ENCODE measurements at places on chromosomes 12 and 14.

GRCh38 chr12:117671734-117672133 lies 297.1 kb downstream of the KSR2 start:
- no peak for DNase-seq

- peak; percentile 75 for DNase-seq
These were observed 99.2 kb downstream of the PPM1A start for GRCh38 chr14:60348211-60348610.

GRCh38 chr12:84912198-84913128 lies at the start of gene SLC6A15:
Gene SLC6A15, minus strand, starts transcription at chr12:84912799. Its CDS starts 20,679 bp downstream, at chr12:84892120.
- peak; percentile 22 for DNase-seq

- DNase-seq, result no peak
These were observed 23.5 kb upstream of the SMAGP start for GRCh38 chr12:51293696-51294095.

GRCh38 chr12:95277139-95277538 lies 59.5 kb downstream of the VEZT start:
- no peak for DNase-seq

GRCh38 chr14:56812364-56813141 lies 2.3 kb upstream of the OTX2 start:
- DNase-seq, result no peak

GRCh38 chr12:106037524-106038298 lies 101.0 kb downstream of the NUAK1 start:
- no peak for DNase-seq

GRCh38 chr14:93926873-93927799 lies at the start of gene FAM181A:
Gene FAM181A, plus strand, starts transcription at chr14:93927344. Its CDS starts 942 bp downstream, at chr14:93928286.
- no peak for DNase-seq

- no peak for DNase-seq
These were observed 201.9 kb downstream of the FOXN3 start for GRCh38 chr14:89215114-89215513.

DNA sequence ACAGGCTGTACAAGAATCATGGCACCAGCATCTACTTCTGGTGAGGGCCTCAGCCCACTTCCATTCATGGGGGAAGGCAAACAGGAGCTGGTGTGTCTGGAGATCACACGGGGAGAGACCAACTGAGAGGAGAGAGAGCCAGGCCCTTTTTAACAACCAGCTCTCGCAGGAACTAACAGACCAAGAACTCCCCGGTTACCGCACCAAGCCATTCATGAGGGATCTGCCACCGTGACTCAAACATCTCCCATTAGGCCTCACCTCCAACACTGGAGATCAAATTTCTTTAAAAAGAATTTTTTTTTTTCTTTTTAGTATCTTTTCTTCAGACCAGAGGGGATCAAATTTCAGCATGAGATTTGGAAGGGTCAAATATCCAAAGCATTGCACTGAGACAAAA lies 16.7 kb upstream of the AQP2 start:
- DNase-seq, result no peak

- no peak for DNase-seq
These were observed 65.5 kb downstream of the SVOP start for GRCh38 chr12:108955225-108955835.

GRCh38 chr14:57704763-57705162 lies 161.1 kb downstream of the SLC35F4 start:
- no peak for DNase-seq

GRCh38 chr12:86666316-86666715 lies 410.1 kb upstream of the MGAT4C start:
- DNase-seq, result no peak

DNA sequence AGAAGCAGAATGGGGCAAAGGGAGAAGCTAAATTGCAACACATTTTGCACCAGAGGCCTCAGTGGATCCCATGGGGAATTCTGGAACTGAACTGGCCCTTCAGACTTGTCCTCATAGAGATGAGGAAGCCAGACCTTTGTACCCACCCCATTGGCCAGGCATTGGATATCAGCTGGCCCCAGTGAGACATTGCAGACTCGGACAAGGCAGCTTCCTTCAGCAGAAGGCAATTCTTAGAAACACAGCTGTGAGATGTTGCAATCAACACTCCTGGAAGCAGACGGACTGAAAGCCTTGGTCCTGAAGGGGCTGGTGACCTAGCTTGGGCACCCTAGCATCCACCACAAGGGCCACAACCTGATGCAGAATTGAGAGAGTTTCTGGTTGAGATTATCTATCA lies 218.1 kb downstream of the MSRB3 start:
- no peak for DNase-seq

DNA sequence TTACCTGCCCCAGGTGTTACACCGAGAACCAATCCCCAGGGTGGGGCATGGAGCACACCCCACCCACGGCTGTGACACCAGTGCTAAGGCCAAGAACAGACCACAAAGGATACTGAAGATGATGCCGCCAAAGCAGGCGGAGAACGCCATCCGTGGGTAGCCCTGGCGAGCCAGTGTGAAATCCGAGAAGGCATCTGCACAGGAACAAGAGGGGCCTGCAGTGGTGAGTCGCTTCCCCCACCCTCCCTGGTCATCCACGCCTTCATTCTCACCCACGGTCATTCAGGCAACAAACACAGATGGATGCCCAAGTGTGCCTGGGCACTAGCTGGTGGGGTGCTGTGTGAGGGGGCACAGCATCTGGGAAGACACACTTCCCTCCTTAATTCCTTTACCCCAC lies 28.5 kb downstream of the SLC8B1 start:
- no peak for DNase-seq

GRCh38 chr12:81146228-81147225 lies 68.6 kb downstream of the ACSS3 start:
- DNase-seq, result no peak

DNA sequence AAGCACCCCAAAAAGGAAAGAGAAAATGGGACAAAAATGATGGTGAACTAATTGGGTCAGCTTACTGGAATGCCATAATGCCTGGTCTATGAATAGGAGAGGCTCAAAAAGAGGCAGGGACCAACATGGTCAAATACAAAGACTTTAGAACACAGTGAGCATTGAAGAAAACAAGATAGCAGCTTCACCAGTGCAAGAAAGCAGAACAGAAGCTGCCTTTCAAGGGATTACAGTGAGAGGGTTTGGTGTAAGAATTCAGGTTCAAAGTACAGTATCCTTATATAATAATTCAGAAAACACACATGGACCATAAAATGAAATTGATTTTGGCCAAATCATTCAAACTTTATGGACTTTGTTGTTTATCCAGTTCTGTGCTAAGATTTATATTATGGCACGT lies 162.1 kb downstream of the NAV3 start:
- no peak for DNase-seq

- no peak for DNase-seq
These were observed 4.7 kb downstream of the MAP3K9 start for GRCh38 chr14:70804556-70805162.

GRCh38 chr14:96272777-96273473 lies 16.9 kb downstream of the BDKRB1 start:
- no peak for DNase-seq

- no peak for DNase-seq
These were observed 22.8 kb downstream of the JDP2 start for GRCh38 chr14:75450381-75451276.

GRCh38 chr14:70282666-70283065 lies 76.8 kb downstream of the COX16 start:
- no peak for DNase-seq

DNA sequence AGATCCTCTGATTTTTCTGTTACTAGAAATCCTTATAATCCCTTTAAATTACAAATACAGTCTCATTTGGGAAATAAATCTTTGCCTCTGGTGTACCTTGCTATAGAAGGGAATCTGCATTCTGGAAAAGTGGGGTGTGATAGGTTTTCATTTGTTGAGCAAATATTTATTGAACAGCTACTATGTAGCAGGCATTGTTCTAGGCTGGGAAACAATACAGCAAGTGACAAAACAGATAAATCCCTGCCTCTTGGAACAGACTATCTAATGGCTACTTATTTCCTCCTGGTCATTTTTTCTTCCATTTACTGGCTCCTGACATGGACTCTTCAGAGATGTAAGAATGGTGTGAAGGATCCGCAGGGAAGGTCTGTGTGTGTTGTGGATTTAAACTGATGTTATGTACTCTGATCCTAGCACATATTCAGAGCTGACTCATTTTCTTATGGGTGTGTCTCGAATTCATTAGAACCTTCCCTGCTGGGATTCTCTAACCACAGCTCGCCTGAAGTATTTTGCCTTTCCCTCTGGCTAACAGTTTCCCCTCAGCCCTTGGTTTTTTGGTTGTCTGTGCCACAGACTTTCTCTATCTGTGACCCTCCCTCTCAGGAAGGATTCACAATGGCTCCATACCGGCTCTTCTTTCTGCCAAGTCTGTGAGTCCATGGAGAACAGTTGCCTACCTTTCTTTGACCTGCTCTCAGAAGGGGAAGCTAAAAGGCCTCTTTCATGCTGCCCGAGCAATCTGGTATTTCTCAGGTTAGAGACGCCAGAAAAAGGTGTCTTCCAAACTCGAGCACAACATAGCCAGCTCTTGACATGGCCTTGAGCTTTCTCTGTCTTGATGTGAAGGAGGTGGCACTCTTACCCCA lies 53.7 kb downstream of the TMTC2 start:
- no peak for DNase-seq

DNA sequence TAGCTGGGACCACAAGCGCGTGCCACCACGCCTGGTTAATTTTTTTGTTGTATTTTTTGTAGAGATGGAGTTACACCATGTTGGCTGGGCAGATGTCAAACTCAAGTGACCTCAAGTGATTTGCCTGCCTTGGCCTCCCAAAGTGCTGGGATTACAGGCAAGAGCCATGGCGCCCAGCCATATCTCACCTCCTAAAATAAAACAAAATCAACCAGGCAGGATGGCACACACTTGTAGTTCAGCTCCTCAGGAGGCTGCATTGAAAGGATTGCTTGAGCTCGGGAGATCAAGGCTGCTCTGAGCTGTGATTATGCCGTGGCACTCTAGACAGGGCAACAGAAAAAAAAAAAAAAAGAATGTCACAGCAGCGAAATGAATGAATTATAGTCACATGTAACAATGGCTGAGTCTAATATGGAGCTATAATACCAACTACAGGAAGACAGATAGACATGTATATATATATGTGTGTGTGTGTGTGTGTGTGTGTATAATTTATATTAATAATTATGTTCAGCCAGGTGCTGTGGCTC lies 19.3 kb upstream of the TMEM120B start:
- no peak for DNase-seq

DNA sequence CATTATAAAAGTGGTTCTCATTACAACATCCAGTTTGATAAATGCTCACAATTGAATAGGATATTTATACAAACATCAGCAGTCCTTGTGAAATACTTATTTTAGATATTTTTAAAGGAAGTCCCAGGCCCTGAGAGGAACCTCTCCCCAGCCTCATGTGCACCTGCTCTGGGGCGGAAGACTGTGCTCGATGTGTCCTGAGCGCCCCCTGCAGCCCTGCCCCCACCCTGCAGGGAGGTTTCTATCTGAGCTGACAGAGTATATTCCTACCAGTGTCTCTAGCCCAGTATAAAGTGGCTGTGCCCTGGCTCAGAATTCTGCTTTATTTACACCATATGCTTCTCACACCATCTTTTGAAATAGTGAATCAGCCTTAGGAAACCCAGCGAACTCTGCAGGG lies 1349.1 kb downstream of the TMEM121 start:
- DNase-seq, result no peak

DNA sequence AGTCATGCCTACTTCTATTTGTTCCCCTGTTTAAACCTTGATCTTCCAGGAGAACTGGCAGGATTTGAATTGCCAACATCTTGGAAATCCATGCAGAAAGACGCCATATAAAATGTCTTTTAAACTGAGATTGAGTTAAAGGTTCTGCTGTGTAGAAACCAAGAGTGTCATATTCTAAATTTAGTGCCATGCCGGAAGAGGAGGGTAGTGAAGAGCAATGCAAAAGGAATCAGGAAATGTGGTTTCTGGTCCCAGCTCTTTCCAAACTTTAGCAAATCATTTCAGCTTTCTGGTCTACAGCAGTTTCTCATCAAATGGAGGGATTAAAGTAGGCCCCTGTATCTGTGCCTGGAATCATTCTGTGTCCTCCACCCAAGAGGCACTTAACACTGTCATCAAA lies 85.7 kb downstream of the BTG1 start:
- no peak for DNase-seq

DNA sequence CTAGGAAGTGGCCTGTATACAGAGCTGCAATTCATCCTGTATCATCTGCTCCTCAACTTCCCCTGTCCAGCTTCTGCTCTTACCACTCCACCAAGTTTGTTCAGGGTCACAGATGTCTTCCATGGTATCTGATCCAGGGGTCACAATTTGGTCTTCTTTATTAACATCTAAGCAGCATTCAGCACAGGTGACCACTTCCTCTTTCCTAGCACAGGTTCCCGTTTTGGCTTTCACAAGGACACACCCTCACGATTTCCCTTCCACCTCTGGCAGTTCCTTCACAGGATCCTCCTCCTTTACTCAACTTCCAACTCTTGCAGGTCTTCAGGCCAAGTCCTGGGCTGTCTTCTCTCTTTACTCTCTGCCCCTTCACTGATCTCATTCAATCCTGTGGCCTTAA lies 93.6 kb downstream of the TTC7B start:
- DNase-seq, result no peak

DNA sequence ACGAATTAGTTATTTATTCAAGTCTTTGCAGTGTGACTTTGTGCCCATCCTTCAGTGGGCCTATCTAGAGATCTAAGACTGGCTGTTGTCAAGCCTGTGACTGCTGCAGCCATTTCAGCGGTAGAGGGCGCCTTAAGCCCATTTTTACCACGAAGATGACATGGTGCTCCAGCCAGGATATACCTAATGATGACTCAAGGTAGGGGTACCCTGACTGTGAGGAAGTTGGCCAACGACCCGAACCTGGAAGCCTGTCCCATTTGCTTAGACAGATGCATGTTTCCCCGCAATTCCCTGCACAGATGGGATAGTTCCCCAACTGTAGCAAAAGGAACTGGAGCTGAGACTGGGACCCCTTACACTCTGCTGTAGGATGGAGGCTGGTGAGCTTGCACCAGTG lies 41.3 kb downstream of the RAB3IP start:
- no peak for DNase-seq

GRCh38 chr12:989051-989450 lies 2.0 kb upstream of the ERC1 start:
- no peak for DNase-seq

DNA sequence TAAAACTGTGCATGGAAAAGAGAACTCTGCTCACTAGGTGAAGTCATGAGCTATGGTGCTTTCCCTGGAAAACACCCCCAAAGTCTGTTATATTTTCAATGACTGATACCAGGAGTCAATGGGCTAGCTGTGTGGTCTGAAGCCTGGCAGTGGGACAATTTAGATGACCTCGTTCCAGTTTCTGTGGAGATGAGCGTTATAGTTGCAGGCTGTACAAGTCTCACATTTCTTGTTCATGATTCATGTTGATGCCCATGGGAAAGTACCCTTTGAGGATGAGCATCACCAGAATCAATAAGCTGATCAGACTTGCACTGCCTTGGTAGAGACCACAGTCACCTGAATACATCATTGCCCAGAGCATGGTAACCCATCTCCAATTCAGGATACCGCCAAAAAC lies 70.7 kb downstream of the NOVA1 start:
- DNase-seq, result no peak

- DNase-seq, result no peak
These were observed 3.4 kb downstream of the BMP4 start for GRCh38 chr14:53953002-53953827.

Data from NCI-H1436 treated with DMSO at 0.1 percent for 48 hours (cell line).